COLO829 (cell line): ENCODE measurements at places on chromosomes 5 and 9.

GRCh38 chr5:119285070-119285916 lies 70.5 kb upstream of the TNFAIP8 start:
- peak; percentile 2 for DNase-seq

DNA sequence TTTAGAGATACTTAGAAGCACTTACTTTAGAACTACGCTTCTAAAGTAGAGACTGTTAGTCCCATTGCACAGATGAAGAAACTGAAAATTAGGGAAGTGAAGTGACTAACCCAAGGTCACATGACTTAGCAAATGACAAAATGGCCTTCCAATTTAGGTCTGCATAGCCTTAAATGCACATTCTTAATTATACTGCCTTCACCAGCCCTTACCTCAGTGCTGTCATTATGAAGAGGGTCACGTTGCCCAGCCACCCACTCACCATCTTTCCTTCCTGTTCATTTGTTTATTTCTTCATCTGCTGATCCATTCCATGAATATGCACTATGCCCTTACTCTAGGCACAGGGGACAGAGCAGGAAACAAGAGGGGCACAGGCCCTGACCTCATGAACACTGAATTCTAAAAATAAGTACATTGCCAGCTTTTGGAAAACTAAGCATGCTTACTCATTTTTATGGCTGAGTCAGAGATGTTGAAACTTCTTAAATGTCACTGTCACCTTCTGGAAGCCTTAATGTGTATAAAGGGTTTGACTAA lies 8.6 kb downstream of the HAVCR2 start:
- DNase-seq, result no peak

- DNase-seq, result no peak
Measured at GRCh38 chr5:67290655-67291054, 94.1 kb upstream of the CD180 start.

DNA sequence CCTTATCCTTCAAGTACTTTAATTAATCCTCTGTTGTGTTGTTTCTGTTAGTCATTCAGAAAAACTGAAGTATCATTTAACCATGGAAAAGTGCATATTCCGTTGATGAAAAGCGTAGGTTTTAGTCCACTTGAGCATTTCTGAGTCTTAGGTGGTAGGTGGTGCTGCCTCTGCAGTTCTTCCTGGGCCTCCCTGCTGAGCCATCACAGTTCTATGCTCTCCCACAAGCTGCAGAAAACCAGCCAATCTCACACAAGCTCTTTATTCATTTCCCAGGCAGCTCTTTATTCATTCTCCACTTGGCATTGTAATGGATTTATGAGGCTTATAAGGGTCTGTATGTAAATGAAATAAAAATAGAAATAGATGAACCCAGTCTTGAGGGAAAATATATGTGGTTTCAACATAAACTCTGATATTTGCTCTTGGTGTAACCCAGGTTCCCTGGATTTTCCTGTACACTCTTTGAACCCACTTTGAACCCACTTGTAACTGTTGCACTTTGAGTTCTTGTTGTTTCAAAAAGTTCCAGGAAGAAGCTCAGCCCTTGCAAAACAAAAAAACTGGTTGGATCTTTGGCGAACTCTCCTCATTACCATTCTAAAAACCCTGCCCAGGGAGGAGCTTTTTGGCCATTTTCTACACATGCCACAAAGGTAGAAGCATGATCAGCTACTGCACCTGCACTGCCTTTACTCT lies 56.0 kb downstream of the ZNF510 start:
- DNase-seq, result no peak

DNA sequence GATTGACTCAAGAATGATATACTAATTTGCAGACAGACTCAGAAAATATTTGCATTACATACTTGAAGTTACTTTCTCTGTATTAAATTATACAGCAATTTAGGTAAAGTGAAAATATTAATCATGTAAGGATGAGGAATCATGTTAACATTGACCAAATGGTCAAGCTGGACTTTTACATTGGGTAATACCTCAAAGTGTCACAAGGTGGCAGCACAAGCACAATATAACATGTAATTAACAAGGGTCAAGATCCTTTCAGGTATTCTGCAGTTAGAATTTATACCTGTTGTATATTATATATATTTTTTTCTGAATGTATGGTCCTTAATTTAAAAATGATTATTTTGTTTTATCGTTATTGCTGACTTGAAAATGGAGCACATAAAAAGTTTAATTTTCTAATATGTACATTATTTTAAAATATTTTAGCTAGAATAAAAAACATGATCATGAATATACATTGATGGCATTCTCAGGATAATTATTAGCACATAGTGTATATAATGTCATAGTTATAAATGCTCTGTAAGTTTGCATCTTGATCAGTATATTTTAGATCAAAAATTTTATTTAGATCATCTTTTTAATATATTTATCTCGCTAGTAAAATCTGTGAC lies 8.6 kb downstream of the HAPLN1 start:
- DNase-seq, result no peak

GRCh38 chr9:79041266-79041665 lies 530.5 kb upstream of the TLE4 start:
- DNase-seq, result no peak

GRCh38 chr5:170832241-170832640 lies 29.6 kb upstream of the RANBP17 start:
- DNase-seq, result no peak

DNA sequence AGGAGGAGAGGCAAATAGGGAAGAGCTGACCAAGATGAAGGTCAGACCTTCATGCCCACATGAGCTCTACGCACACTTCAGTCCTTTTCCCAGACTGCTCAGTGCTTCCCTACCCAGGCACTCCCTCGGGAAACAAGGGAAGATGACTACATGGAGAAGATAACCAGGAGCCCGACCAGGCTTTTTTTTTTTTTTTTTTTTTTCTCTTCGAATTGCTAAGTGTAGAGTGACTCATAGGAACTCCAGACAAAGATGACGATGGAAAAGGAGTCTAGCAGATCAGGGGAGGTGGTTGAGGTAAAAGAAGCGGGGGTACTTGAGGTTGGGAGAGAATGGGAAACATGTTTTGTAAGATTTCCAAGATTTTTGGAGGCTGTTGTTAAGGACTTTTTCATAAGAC lies 526.1 kb downstream of the BNC2 start:
- peak; percentile 51 for DNase-seq

DNA sequence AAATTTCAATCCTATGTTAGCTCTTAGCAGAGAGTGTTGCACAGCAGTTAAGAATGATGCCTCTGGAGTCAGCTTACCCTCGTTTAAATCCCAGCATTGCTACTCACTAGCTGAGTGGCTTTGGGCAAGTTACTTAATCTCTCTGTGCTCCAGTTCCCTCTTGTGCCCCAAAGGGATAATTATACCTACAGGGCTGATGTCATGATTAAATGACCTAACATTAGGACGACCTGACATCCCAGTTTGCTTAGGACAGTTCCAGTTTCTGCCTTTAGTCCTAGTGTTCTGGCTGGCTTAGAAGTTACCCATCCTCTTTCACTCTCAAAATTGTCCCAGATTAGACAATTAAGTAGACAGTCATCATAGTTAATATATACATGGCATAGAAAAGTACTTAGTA lies 4.3 kb upstream of the RAI14 start:
- no peak for DNase-seq

DNA sequence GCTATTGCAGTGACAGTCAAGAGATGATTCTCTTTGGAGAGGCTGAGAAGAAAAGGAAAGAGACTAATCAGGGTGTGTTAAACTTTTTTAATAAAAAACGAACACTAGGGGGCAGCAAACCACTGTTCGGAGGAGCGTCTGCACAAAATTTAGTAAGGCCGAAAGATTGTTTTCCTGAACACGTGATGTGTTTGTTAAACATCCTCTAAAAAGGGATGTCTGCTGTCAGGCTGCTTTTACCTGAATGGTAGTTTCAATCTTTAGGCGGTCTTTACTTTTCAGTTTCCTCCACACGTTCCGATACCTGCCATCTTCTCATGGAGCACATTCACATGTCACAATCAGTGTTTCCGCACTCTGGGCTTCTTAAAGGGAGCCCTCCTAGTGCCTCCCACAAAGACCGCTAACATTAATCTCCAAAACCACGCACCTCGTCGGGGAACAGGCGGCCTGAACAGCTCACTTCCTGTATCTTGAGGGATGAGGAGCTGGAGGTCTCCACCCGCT lies 125.2 kb downstream of the GPBP1 start:
- peak; percentile 47 for DNase-seq

DNA sequence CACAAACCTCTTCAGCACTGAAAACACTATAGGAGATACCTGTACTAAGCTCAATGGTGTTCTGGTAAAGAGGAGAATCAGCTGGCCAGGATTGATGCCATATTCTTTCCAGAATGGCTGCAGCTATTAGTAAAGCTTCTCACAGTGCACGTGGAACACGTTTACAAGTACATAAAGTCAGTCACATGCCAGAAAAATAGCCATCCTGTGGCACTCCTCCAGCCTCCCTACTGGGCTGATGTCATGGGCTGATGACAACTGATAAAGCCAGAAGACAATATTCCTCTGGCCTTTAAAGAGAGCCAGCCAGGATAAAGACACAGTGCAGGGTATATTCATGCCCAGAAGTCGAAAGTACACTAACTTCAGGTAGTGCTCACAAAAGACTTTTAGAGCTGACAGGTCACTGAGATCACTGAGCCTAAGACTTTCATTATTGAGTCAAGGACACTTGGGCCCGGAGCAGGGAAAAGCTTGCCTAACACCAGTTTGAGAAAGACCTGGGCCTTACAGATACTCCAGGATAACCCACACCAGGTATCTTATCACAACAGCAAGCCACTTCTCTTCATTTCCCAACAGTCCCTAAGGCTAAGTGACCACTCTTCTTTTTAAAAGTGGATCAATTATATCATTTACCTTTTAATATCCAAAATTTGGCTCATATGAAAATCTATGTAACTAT lies 29.4 kb downstream of the ABITRAM start:
- no peak for DNase-seq

DNA sequence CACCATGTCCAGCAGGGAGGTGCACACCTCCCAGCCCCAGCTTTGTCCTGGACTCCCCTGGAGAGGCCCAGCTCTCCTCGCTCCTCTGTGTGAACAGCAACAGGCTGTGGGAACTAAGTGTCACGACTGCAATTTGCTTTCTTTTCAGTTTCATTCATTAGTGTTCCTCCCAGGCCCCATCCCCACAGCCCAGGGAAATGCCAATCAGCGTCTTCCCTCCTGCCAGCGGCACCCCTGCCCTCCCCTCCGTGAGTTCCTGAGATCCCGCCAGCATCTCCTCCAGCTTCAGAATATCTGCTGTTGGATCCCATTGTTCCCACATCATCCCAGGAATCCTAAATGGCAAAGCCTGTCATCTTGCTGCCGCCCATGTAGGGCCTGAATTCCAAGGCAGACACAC lies 13.1 kb upstream of the RPL26L1 start:
- DNase-seq, result no peak

- no peak for DNase-seq
Measured at GRCh38 chr5:181204113-181204825, 727 bp downstream of the TRIM7 start.

DNA sequence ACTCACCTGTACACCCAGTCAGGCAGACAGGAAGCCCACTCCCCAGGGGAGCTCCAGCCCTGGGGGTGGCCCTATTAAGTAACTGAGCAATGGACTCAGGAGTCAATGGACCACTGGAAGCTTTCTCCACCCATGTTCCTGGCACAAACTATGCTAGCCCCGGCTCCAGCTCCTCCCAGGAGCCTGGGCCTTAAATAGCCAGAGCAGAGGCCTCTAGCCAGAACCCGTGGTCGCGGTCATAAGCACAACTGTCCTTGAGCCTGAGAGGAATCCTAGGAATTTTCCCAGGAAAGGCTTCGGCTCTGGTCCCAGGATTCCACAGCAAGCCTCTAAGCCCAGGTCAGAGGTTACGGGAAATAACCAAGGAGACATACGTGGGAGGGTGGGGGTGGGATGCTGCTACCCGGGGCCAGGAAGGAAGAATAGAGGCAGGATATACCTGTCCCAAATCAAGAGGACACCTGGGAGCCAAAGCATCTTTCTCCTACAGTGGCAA lies 5.5 kb downstream of the SEPTIN8 start:
- DNase-seq, result no peak

DNA sequence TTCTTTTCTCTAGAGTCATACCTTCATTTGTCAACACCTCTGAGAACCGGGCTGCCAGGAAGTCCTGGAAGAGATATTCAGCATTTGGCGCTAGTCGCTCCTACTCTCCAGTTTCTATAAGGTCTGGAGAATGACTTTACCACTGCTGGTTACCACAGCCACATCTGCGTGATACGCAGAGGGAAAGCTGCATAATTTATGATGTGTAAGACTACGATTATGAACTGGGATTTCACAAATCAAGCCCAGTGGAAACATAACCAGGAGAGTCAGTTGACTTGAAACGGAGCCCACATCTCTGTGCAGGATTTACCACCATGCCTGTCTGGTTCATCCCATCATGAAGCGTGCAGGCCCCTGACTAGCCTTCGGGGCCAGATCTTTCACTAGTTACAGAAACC lies 72.6 kb downstream of the FGF1 start:
- DNase-seq, result no peak

GRCh38 chr5:150665044-150665443 lies 4.0 kb downstream of the MYOZ3 start:
- peak; percentile 79 for DNase-seq

DNA sequence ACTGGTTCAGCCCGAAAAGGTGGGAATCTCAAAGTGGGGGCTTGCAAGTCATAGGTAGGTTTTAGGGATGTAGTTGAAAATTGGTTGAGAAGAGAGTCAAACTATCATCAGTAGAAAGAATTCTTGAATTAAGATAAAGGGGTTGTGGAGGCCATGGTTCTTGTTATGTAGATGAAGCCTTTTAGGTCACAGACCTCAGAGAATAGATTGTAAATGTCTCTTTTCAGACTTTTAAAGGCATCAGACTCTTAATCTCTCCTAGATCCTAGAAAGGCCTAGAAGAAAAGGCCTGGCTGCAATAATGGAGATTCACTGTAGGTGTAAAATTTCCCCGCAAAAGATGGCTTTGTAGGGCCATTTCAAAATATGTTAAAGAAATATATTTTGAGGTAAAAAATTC lies 96.4 kb downstream of the PSAT1 start:
- DNase-seq, result no peak

GRCh38 chr9:131912671-131913070 lies 167.0 kb downstream of the MED27 start:
- DNase-seq, result no peak

- no peak for DNase-seq
Measured at GRCh38 chr5:157478726-157479125, 18.7 kb downstream of the NIPAL4 start.

DNA sequence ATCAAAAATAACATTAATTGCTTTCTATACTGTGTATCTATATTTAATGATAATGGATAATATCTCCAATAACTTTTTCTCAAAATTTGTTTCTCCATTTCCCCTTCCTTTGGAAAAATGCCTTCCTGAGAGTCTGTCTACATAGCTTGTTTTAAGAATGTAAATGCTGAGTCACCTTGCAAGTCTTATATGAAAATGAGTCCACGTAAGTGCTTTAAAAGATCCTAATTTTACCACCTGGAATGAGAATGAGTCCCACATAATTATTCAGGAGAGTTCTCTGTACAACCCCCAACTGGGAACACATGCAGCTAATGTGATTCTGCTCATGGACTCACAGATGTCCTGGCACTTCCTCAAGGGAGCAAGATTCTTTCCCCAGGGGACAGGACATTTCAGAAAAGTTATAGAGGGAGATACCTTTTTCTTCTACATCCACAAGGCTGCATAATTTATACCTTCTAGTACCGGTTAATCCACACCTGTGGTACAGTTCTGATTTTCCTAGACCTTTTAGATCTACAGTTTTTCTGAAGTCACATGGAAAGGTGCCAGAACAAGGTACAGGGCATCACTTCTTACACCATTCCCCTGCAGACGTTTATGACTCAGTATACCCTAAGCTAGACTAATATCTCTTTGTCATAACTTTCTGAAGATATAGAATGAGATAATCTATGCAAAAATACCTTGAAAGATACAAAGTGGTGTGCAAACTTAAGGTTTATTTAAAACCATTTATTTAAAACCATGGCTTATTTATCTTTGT lies 314.1 kb downstream of the CETN3 start:
- DNase-seq, result no peak
